ENCODE measurements at places on chromosomes 13 and 19. TPM values are rescaled to one million over a fixed set of nuclear protein-coding genes. Genes with fewer than 3 reads are reported as not detected.

The CGB3 gene
- not detected for total RNA-seq

The FCGBP gene
- 55.4 TPM for total RNA-seq

The SBK2 gene
- total RNA-seq, result not detected

The ENOX1 gene
- total RNA-seq, result 7.8 TPM

The DCLK1 gene
- 31.3 TPM for total RNA-seq

The ANGPTL4 gene
- total RNA-seq, result 1.6 TPM

The CYP4F12 gene
- total RNA-seq, result 9.4 TPM

The C1QTNF9 gene
- 0.12 TPM for total RNA-seq

The TNFSF13B gene
- total RNA-seq, result 0.97 TPM

The BEST2 gene
- total RNA-seq, result not detected
